ENCODE measurements at places on chromosomes 4 and X.

- no peak for DNase-seq
Observed at GRCh38 chrX:13085526-13085925, 41.1 kb upstream of the FAM9C start.

DNA sequence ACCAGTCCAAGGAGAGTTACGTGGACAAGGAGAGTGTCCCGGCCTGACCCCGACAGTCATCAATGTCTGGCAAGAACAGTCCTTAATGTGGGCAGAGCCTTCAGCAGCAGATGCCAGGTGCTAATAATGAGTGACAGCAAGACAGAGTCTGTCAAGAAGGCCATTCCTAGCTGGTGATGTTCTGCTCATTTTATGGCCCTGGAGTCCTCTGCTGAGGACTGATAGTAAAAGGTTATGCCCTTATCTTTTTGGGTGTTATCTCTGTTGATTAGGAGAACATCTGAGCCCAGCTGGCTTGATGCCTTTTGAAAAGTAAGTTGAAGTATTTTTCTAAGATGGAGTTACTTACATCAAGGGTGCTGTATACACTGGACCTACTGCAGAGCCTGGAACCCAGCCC lies 67.3 kb downstream of the SLC34A2 start:
- no peak for DNase-seq

GRCh38 chr4:123579961-123580360 lies 183.4 kb downstream of the SPRY1 start:
- no peak for DNase-seq

GRCh38 chrX:26871967-26872366 lies 591.2 kb downstream of the PPP4R3C start:
- DNase-seq: no peak

- DNase-seq: no peak
Observed at GRCh38 chrX:138710866-138711341, 613 bp downstream of the FGF13 start.

- no peak for DNase-seq
Observed at GRCh38 chr4:156662921-156663320, 308.7 kb downstream of the PDGFC start.

- DNase-seq: no peak
Observed at GRCh38 chrX:139086246-139086645, 374.7 kb upstream of the FGF13 start.

- DNase-seq: no peak
Observed at GRCh38 chrX:134542485-134542884, 82.5 kb downstream of the HPRT1 start.

GRCh38 chrX:46831765-46832327 lies 5.0 kb upstream of the RP2 start:
- DNase-seq: no peak

DNA sequence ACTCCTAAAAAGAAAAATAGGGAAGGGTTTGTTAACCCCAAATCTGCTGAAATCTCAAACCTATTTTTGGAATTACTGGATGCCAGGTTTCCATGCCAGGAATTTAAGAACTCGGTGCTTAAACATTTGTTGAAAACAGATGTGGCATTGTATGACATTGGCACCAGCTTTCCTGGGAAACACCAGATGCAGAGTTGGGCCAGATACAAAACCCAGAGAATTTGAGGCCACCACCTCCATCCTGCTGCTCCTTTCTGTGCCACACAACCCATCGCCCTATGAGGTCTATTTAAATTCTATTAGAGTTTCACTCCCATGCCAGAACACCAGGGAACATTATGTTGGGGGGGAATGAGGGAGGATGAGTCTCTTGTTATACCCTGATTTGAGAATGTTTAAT lies 71.7 kb downstream of the ARAP2 start:
- no peak for DNase-seq

DNA sequence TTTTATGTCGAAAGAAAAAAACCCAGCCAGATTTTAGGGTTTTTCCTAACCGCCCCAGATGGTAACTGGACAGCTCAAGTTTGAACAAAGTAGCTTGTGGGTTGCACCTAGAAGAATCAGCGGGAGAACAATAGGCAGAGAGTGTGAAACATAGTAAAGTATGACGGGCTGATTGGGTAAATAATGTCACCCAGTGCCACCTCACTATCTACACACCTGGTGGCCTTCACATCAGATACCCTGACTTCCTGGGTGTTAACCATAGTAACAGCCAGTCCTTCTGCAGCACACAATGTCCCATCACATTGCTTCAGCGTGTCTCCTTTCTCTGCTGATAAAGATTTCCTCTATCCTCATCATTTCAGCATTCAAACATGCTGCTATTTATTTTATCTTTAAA lies 159.1 kb upstream of the HS3ST1 start:
- DNase-seq: no peak

DNA sequence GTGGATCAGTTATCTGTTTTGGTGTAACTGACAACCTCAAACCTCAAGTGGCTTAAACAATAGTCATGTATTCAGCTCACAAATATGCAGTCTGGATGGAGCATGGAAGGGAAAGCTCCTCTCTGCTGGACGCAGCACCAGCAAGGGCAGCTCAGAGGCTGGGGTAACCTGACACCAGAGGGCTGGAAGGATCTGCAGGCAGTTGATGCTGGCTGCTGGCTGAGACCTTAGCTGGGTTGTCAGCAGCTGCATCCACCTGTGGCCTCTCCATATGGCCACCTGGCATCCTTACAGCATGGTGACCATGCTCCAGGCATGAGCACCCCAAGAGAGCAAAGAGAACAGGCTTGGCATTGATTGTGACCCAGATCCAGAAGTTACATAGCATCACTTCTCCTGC lies 46.7 kb downstream of the ENPP6 start:
- DNase-seq: no peak

DNA sequence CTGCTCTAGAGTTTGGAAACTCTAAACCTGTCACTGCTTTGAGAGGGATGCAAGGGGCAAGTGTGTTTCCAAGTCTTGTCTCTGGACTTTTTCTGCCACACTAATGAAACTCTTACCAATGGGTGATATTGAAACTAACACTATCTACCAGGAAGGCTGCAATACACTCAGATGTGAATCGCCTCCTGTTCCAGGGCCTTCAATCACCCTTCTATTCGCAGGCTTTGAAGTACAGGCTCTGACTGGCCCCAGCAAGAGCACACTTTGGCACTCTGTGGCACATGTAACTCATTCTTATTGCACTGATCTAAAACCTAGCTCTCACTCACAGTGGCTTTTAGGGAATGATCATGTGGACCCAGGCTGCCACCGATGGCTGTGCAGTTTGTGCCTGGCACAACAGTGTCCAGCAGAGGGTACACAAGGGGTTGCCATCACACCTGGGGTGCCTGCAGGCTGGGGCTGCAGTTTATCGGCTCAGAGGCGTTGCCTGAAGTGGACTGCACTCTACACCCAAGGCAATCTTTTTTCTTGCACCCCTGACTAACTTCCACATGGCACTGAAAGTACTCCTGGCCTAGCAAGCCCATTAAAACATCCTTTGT lies 210.8 kb downstream of the MGST2 start:
- DNase-seq: peak; percentile 41

DNA sequence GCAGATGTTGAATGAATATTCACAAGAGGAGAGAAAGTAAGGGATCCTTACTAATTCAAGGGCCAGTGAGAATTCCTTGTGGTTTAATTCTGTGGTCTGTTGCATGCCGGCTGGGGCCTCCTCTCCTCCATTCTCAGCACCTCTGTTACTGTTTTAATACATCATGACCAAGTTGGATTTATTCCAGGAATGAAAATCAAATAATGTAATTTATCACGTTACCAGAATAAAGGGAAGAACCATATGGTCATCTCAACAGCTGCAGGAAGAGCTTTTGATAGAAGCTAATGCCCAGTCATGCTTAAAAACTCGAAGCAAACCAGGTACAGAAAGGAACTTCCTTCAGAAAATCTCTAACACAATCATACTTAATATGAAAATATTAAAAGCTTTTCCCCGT lies 54.1 kb downstream of the GRK4 start:
- peak; percentile 44 for DNase-seq

DNA sequence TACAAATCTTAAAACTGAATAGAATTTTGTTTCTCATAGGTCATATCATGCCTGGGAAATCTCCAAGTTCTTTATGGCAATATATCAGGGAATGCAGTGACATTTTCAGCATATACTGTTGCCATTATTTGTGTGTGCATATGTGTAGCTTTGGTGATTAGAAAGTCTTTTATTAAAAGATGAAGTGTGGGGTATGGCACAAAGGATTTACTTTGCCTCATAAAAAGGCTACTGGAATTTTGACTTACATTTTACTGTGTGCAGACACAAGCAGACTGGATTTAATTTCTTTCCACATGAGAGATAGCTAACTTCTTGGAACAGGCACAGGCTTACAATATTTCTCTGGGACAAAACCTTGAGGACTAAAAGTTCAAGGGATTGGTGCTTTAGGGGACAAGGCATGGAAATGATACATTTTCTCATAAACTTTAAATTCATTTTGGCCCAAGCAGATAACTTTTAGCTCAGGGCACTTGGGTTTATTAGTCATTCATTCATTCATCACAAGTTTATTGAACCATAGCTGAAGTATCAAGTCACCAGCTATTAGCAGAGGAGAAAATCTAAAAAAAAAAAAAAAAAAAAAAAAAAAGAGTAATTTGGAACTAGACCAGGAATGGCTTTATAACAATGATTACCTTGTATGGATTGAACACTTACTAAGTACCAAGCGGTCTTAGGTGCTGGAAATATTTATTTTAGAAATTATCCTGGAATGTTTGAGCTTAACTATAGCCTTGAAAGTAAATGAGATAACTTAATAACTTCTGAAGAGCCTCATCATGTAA lies 191.5 kb downstream of the SLIT2 start:
- no peak for DNase-seq

DNA sequence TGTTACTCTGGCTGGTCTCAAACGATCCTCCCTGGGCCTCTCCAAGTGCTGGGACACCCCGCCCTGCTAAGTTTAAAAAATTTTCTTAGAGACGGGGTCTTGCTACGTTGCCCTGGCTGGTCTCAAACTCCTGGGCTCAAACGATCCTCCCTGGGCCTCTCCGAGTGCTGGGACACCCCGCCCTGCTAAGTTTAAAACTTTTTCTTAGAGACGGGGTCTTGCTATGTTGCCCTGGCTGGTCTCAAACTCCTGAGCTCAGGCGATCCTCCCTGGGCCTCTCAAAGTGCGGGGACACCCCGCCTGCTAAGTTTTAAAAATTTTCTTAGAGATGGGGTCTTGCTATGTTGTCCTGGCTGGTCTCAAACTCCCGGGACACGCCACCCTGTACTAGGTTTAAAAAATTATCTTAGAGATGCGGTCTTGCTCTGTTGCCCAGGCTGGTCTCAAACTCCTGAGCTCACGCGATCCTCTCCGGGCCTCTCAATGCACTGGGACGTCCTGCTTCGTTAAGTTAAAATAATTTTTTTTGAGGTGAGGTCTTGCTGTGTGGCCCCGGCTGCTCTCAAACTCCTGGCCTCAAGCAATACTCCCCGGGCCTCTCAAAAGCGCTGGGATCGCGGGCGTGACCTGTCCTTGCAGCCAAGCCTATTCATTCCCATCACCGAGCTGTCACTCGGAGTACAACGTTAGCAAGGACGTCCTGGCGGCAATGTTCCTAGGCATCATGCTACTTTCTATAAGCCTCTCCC lies 1.1 kb downstream of the SLC25A6 start:
- no peak for DNase-seq

- no peak for DNase-seq
Observed at GRCh38 chr4:173045571-173045970, 123.0 kb upstream of the GALNT7 start.

DNA sequence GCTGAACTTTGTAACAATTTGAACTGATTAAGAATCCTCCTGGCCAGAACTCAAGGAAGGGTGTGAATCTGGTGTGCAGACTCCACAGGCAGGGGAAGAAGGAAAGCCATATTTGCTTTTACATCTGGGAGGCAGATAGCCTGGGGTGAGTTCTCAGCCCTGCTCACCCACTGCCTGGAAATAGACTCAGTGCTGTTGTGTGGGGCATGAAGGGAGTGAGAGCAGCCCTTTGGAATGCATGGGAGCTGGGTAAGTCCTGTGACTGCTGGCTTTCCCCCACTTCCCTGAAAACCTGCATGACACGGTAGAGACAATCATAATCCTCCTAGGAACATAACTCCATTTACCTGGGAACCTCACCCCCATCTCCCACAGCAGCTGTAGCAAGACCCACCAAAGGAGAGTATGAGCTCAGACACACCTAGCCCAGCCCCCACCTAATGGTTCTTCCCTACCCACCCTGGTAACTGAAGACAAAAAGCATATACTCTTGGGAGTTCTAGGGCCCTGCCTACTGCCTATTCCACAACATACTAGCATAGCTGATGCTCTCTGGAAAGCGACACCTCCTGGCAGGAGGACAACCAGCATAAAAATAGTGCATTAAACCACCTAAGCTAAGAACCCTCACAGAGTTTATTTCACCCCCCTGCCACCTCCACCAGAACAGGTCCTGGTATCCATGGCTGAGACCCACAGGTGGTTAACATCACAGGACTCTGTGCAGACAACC lies 59.3 kb upstream of the UBQLN2 start:
- no peak for DNase-seq

All from SK-N-SH (cell line).